NCI-H2081 (cell line): ENCODE measurements at places on chromosomes 13 and 19.

DNA sequence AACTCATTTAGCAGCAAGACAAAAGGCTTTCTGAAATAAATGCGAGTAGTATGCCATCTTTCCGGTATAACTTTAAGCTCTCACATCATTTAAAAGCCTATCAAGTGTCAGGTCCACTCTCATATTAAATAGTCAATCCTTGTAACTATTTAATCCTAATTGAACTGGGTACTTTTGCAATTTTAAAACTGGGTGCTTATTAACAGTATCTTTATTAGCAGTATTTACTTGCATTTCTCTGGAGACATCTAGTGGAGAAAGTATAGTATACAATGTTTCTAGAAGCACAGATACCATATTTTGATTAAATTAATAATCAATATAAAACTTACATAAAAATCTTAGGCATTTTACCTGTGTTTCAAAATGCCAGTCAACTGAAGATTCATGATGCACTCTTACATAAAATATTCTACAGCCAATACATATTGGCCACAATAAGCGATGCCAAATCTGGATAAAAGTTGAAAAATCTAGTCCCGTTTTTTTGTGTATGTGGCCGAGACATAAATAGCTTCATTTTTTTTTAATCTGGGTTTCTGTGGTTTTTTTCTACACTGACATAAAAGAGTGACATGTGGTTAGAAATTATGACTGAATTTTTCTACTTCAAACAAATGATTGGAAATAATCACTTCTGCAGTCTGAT, 4.3 kb upstream of the POSTN start:
- DNase-seq = no peak

GRCh38 chr13:102879793-102880499, 34.1 kb downstream of the ERCC5 start:
- no peak for DNase-seq

DNA sequence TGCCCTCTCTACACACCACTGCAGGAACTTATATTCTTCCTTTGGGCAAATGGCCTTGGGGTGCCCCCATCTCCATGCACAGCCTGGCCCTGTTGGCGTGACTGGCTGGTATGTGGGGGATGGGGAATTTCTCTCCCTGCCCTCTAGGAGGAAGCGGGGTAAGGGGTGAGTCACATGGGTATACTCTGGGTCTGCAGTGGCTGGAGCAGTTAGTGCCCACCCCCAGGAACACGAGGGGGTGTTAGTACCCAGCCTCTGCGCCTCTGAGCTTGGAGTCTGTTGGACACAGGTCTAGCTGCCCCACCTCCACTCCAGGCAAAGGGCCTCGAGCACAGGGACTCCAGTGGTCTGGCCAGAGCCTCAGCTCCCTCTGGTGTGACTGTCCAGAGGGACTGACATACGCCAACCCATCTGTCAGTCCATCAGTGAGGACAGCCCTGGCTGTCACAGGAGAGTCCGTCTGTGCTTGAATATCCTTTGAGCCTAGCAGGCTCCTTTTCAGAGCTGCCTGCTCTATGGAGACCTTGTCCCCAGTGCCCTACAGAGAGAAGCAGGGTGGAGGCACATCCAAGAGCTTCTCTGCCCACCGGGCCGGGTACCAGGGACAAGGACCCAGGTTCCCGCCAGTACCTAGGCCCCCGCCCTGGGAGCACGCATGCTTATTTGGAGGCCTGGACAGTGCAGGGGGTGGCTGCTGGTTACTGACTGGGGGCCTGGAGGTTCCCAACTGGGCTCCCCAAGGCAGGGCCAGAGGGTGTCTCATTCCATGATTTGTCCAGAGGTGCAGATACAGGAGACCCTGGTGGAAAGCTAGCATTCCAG, 66.6 kb downstream of the CHST8 start:
- DNase-seq = no peak

GRCh38 chr19:16289594-16289993, 35.0 kb upstream of the KLF2 start:
- DNase-seq = no peak

- no peak for DNase-seq
Measured at GRCh38 chr13:61179741-61180140, 235.9 kb downstream of the PCDH20 start.

DNA sequence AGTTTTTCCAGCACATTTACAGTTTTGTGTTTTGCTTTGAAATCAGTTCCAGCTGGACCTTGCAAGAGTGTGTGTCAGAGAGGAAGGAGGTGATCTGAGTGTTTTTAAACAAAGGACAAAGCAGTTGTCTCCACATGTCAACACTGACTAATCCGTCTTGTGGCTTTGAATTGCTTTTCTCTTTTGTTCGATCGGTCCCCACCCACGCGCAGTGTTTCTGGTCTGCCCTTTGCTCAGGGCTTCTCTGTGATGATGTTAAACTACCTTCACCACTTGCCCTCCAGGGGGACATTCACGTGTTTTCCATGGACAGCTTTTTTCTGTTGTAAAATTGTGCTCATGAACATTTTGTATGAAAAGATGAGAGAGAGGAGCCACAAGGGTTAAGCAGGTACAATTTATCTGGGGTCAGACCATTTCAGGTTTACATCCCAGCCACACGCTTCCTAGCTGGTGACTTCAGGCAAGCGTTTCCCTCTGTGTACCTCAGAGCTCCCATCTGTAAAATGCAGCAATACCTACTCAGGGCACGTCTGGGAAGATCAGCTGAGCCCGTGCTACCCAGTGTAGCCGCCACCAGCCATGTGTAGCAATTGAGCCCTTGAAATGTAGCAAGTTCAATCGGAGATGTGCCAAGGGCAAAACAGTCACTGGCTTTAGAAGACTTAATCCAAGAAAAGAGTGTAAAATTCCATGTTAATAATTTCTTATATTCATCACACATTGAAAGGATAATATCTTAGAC, 13.5 kb upstream of the PLA2G4C start:
- no peak for DNase-seq

DNA sequence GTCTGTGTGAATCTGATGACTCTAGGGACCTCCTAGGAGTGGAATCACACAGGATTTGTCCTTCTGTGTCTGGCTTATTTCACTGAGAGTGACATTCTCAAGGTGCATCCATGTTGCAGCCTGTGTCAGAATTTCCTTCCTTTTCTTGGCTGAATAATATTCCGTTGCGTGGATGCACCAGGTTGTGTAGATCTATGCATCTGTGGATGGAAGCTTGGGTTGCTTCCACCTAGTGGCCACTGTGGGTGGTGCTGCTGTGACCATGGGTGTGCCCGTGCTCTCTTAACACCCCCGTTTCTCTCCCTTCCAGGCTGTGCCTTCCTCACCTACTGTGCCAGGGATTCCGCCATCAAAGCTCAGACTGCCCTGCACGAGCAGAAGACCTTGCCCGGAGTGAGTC, 26.2 kb downstream of the CELF5 start:
- no peak for DNase-seq

- peak; percentile 94 for DNase-seq
Measured at GRCh38 chr19:14006766-14007562, 844 bp upstream of the RFX1 start.

GRCh38 chr13:96650301-96650886, 343.9 kb downstream of the OXGR1 start:
- DNase-seq = no peak

DNA sequence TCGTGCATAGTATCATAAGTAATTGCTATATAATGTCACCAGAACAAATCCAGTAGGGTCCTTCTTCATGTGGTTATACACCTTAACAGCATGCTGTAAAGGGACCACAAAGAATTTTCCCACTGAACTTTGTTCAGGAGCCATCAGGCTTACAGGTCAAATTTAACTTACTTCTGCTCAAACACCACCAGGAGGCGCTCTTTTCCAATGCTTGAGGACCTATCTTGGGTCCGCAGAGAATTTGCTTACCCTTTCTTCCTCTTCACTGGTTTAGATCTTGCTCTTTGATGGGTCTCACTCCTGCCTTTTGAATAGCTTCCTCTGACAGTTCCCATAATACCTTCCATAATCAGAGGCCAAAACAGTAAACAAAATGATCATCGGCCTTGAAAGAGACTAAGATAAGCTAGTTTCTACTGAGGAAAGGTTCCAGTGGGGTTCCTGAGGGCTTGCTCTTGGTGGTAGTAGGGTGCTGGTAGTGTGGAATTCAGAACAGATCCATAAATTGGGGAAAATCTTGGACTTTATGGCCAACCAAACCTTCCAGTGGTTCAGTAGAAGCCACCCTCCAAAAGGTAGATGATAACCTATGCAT, 37.4 kb downstream of the SCGB2B2 start:
- peak; percentile 70 for DNase-seq

DNA sequence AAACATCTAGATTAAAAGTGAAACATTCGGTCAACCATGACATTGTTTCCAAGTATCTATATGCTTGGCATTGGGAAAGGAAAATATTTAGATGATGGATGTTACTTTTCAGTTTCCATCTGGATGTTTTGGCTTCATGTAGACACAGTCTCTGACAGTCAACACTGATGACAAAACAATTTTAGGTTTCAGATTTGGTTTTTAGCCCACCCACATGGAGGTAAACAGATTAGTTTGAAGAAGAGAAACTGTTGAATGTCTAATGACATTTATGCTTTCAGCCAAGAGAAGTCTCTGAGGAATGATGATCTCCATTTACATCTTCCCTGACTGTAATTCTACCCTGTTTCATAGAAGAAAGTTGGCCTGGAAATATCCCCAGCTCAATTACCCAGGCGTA, 379.1 kb downstream of the SLITRK6 start:
- DNase-seq = no peak

GRCh38 chr19:5914358-5914774, 312 bp downstream of the CAPS start:
- DNase-seq = no peak

DNA sequence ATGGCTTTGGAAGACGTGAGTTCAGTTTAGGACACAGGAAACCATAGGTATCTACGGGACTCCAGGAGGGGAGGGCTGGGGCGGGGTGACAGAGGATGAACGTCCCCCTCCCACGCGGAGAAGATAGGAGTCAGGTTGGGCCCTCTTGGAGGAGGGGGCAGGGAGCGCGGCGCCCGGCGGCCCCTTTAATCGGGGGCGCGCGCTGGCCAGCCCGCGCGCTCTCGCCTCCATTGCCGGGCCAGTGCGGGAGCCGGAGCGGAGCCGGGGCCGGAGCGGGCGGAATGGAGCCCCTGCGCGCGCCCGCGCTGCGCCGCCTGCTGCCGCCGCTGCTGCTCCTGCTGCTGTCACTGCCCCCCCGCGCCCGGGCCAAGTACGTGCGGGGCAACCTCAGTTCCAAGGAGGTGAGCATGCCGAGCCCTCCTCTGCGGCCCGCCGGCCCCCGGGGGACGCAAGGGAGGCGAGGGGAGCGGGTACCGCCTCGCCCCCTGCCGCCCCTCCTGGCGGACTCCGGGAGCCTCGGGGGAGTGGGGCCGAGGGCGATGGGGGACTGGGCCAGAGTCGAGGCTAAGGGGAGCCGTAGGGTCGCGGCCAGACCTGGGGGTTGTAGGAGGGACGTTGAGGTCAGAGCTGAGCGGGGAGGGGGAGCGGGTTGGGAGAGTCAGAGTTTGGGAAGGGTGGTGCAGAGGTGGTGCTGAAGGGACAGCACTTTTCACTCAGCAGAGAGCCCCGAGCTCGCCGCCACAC, at the start of gene TMEM145:
Gene TMEM145 (plus strand): TSS at position 214 of the 744 bp plus-strand sequence. CDS start 68 bp downstream, at position 282.
- DNase-seq = peak; percentile 64

GRCh38 chr19:38742296-38742695, 2.0 kb downstream of the CAPN12 start:
- DNase-seq = no peak

GRCh38 chr13:20125129-20125782, 35.6 kb downstream of the GJA3 start:
- DNase-seq = no peak

- DNase-seq = no peak
Measured at GRCh38 chr13:39210961-39211534, 172.8 kb downstream of the NHLRC3 start.

DNA sequence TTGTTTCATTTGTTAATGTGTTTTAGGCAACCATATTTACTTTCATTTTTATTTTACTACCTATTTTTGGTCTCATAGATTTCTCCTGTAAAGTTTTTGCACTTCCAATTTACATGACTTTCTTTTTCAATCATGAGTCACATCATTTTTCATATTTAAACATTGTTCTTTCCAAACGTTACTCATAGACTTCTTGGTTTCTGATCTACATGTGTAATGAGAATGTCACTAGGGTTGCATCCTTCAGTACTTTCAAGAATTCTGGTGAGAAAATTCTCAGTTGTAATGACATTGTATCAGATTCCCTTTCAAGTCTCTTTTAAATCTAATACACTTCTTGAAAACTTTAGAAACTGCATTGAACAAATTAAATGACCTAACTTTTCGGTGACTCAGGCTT, 991.7 kb downstream of the EFNB2 start:
- DNase-seq = no peak

GRCh38 chr13:107928762-107929161, 286.6 kb downstream of the LIG4 start:
- DNase-seq = no peak

DNA sequence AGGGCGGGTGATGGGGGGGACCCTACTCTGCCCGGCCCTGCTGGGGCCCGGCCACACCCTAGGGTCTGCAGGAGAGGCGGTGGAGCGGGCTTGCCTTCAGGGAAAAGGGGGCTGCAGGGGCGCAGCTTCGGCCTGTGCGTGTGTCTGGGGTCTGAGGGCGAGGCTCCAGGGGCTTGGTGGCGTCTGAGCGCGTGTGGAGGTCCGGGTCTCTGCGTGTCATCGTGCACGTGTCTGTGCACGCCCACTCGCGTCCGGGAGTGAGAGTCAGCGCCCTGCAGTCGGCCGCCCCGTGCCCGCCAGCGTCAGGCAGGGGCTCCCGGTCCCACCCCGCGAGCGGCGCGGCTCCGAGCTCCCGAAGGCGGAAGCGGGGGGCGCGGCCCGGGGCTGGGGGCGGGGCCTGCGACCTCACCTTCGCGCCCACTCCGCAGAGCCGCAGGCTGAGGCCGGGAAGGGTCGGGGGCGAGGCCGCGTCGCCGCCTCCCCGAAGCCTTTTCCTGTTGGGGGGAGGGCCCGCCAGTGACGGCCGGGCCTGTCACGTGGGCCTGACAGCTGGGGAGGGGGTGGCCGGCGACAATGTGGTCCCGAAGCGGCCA, at the start of gene ARHGAP45:
Gene ARHGAP45 (plus strand): TSS at position 420 of the 593 bp plus-strand sequence. CDS start 239 bp downstream, outside the sequence.
- no peak for DNase-seq

- DNase-seq = no peak
Measured at GRCh38 chr19:5988517-5989387, 10.8 kb upstream of the RANBP3 start.

GRCh38 chr13:27783111-27783510, 9.2 kb upstream of the GSX1 start:
- DNase-seq = no peak

DNA sequence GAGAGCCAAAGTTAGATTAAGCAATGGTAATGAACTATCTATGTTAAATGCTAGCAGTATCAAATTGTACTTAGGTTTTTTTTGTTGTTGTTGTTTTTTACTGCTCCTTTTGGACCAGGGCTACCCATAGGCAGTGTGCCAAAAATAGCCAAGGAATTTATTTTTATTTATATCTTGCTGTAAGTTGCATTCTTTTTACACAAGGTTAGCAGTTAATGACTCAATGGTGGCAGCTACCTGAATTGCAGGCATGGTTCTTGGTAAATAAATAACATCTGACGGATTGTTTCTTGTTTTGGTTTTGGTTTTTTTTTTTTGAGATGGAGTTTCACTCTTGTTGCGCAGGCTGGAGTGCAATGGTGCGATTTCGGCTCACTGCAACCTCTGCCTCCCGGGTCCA, 194.8 kb upstream of the TSC22D1 start:
- no peak for DNase-seq

- DNase-seq = no peak
Measured at GRCh38 chr13:99384468-99384867, 77.3 kb upstream of the GPR183 start.
